ENCODE measurements at places on chromosomes 7 and 10. TPM values are rescaled to one million over a fixed set of nuclear protein-coding genes. Genes with fewer than 3 reads are reported as not detected.

- peaks cover 27% of the 10 kb centered on the region for H3K4me1 ChIP-seq
- no peak overlapping the region for H3K27ac ChIP-seq
- H3K4me3 ChIP-seq = no peak overlapping the region
- no peaks in the 10 kb centered on the region for H3K27me3 ChIP-seq
These were observed 23.9 kb downstream of the ESYT2 start for GRCh38 chr7:158805414-158805813.

DNA sequence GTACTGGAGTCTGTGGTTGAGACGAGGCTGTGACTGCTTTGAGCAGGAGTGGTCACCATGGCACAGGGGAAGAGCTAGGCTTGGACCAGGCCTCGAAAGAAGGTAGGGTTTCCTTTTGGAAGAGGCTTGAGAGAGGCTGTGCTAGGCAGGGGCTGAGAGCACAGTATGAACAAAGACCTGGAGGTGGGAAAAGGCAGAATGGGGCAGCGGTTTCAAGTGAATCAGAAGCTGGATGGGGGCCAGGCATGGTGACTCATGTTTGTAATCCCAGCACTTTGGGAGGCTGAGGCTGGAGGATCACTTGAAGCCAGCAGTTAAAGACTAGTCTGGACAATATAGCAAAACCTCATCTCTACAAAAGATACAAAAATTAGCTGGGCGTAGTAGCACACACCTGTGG is 65.9 kb downstream of the CLIP2 start:
- peak; percentile 86 for DNase-seq
- no peak overlapping the region for H3K27ac ChIP-seq
- no peaks in the 10 kb centered on the region for H3K4me1 ChIP-seq
- no peaks in the 10 kb centered on the region for H3K27me3 ChIP-seq
- H3K4me3 ChIP-seq = no peak overlapping the region

- no peaks in the 10 kb centered on the region for H3K36me3 ChIP-seq
- peaks cover 49% of the 10 kb centered on the region for H3K4me1 ChIP-seq
- H3K4me3 ChIP-seq = no peak overlapping the region
- no peak overlapping the region for H3K27ac ChIP-seq
- no peaks in the 10 kb centered on the region for H3K27me3 ChIP-seq
These were observed 9.9 kb downstream of the LRRC4 start for GRCh38 chr7:128021366-128021765.

- no peaks in the 10 kb centered on the region for H3K36me3 ChIP-seq
- H3K4me1 ChIP-seq = no peaks in the 10 kb centered on the region
- no peak overlapping the region for H3K4me3 ChIP-seq
- DNase-seq = no peak
- H3K27me3 ChIP-seq = no peaks in the 10 kb centered on the region
- no peak overlapping the region for H3K27ac ChIP-seq
These were observed 145.2 kb upstream of the UNC5B start for GRCh38 chr10:71067098-71067740.

GRCh38 chr10:5036511-5036910 is 32.9 kb upstream of the AKR1C2 start:
- no peaks in the 10 kb centered on the region for H3K27me3 ChIP-seq
- no peak overlapping the region for H3K4me3 ChIP-seq
- H3K4me1 ChIP-seq = peaks cover 4% of the 10 kb centered on the region
- H3K36me3 ChIP-seq = no peaks in the 10 kb centered on the region

Gene LIPJ
- total RNA-seq = not detected

Gene C10orf105
- total RNA-seq = 0.17 TPM

DNA sequence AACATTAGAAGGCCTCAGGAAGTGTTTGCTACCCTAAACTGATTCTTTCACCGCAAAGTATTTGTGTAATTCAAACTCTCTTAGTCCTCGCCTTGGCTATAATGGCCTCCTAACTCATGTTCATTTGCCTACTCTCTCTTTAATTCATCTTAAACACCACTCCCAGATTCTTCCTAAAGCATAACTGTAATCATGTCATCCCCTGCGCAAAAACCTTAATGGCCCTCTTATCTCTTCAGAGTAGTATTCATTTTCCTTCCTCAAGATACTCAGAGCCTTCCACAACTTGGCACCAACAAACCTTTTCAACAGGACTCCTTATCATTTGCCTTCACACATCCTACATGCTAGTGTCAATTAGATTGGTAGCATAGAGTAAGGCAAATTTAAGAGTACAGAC is 42.9 kb downstream of the CSTF2T start:
- H3K4me3 ChIP-seq = no peak overlapping the region
- H3K36me3 ChIP-seq = no peaks in the 10 kb centered on the region

DNA sequence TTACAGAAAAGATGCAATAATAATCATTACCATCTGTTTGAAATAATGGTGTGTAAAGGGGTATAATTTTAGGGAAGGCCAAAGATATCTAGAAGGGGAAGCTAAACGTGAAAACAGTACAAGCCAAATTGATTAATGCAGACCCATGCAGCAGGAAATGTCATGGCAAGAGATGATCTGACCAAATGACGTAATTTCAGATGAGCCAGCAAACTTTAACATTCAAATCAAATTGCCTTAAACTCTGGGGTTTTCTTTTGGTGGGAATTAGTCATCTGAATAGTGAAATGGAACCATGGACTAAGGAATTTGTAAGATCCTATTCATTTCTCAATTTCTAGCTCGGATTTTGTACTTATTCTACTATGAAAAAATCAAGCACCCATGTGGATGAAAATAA is 21.4 kb upstream of the SCIN start:
- no peak overlapping the region for H3K4me3 ChIP-seq
- no peaks in the 10 kb centered on the region for H3K4me1 ChIP-seq
- H3K36me3 ChIP-seq = no peaks in the 10 kb centered on the region
- no peak for DNase-seq
- no peak overlapping the region for H3K27ac ChIP-seq
- H3K27me3 ChIP-seq = no peaks in the 10 kb centered on the region

- H3K4me3 ChIP-seq = no peak overlapping the region
- H3K4me1 ChIP-seq = no peaks in the 10 kb centered on the region
- no peaks in the 10 kb centered on the region for H3K36me3 ChIP-seq
- no peak for DNase-seq
- H3K27me3 ChIP-seq = no peaks in the 10 kb centered on the region
These were observed 31.8 kb downstream of the REEP3 start for GRCh38 chr10:63553031-63553430.

DNA sequence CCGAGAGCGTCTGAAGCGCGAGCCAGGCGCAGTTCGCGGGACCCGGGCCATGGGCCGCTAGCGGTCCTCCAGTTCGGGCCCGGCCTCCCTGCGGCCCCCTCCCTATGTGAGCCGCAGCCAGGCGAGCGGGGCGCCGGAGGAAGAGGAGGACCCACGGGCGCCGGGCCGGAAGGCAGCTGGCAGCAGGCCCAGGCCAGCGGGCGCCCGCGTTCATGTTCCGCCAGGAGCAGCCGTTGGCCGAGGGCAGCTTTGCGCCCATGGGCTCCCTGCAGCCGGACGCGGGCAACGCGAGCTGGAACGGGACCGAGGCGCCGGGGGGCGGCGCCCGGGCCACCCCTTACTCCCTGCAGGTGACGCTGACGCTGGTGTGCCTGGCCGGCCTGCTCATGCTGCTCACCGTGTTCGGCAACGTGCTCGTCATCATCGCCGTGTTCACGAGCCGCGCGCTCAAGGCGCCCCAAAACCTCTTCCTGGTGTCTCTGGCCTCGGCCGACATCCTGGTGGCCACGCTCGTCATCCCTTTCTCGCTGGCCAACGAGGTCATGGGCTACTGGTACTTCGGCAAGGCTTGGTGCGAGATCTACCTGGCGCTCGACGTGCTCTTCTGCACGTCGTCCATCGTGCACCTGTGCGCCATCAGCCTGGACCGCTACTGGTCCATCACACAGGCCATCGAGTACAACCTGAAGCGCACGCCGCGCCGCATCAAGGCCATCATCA is 1.1 kb downstream of the ADRA2A start:
- no peaks in the 10 kb centered on the region for H3K36me3 ChIP-seq
- H3K27ac ChIP-seq = no peak overlapping the region
- DNase-seq = no peak
- H3K4me3 ChIP-seq = peak overlapping the region; percentile 21
- H3K4me1 ChIP-seq = peaks cover 23% of the 10 kb centered on the region

- no peak overlapping the region for H3K4me3 ChIP-seq
- H3K36me3 ChIP-seq = no peaks in the 10 kb centered on the region
- H3K4me1 ChIP-seq = peaks cover 16% of the 10 kb centered on the region
- peaks cover 38% of the 10 kb centered on the region for H3K27me3 ChIP-seq
- no peak overlapping the region for H3K27ac ChIP-seq
These were observed 43.0 kb upstream of the CDK1 start for GRCh38 chr10:60735244-60735643.

DNA sequence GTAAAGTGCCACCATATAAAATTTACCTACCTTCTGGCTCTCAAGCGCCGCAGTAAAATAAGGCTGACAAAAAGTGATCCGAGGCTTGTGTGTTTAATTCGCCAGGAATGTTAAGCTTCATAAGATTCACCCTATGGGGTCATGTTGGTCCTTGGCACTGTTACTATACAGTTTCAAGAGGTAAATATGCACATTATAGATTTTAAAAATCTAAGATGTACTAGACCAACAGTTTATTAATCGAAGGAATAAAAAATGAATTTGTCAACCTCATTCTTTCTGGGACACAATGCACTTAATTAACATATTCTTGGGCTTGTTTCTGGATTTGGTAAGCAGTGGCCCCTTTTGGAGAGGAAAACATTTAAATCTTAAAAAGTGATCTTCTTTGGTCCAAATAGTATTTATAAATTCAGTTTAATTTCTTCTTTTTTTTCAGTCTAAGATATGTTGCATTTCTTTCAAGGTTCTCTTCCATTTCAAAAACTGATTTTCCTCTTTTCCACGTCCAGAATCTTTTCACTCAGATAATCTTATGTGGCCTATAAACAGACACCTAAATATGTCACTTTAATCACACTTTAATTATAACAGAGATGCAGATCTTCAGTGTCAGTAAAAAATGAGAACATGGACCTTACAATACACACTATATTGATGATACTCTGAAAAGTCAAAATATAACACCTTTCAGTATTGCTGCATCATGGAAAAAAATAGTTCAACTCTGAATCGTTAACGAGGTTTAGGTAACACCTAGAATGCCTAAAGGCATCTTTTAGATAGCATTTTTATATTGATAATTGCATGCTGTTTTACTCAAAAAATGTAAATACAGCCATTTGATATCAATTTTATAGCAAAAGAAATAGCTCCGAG is 3.8 kb upstream of the SKIDA1 start:
- DNase-seq = no peak
- peak overlapping the region; percentile 98 for H3K27ac ChIP-seq
- no peaks in the 10 kb centered on the region for H3K36me3 ChIP-seq
- no peaks in the 10 kb centered on the region for H3K27me3 ChIP-seq
- H3K4me3 ChIP-seq = peak overlapping the region; percentile 70
- H3K4me1 ChIP-seq = peaks cover 9% of the 10 kb centered on the region

- no peak for DNase-seq
- no peaks in the 10 kb centered on the region for H3K4me1 ChIP-seq
- no peak overlapping the region for H3K4me3 ChIP-seq
- H3K27me3 ChIP-seq = no peaks in the 10 kb centered on the region
- no peak overlapping the region for H3K27ac ChIP-seq
These were observed 86.5 kb upstream of the KDM7A start for GRCh38 chr7:140263277-140263676.

DNA sequence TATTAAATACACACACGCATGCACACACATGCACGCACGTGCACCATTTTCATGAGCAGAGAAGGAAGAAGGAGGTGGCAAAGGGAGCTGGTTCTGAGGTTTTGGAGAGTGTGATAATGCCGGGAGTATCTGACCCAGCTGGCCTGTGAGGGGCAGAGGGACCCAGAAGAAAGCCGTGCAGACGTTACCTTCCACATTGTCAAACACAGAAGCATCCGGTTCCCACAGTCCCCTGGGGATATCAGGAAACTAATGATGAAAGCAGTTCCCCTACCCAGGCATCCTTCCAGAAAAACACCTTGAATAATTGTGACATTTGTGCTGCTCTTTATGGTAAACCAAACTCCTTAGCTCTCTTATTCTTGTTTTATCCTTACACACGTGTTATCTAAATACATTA is 85.7 kb upstream of the FAM180A start:
- DNase-seq = no peak
- H3K4me1 ChIP-seq = no peaks in the 10 kb centered on the region
- H3K36me3 ChIP-seq = no peaks in the 10 kb centered on the region
- no peak overlapping the region for H3K27ac ChIP-seq
- H3K27me3 ChIP-seq = peaks cover 4% of the 10 kb centered on the region

GRCh38 chr7:99625321-99625720 is 8.6 kb downstream of the ZSCAN25 start:
- DNase-seq = peak; percentile 33
- H3K4me1 ChIP-seq = no peaks in the 10 kb centered on the region
- H3K27me3 ChIP-seq = no peaks in the 10 kb centered on the region
- H3K4me3 ChIP-seq = no peak overlapping the region
